ENCODE measurements at places on chromosomes 5 and 9.

DNA sequence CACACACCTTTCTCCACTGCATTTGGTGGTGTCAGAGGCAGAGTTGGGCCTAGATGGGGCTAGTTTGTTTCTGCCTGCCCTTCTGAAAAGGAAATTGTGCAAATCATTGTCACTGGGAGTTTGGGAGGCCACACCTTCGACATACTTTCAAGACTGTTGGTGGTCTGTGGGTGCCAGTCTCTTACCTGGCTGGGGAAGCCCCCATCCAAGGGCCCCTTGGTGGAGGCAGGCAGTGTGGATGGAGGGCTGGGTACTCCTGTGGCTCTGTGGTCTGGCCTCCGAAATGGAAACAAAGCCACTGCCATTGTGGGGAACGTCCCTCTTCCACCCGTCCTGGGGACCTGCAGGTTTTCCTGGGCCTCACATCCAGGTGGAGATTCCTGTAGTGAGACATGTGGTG, 10.9 kb upstream of the PHYHD1 start:
- DNase-seq = no peak

GRCh38 chr9:105713260-105714019, 19.1 kb downstream of the TMEM38B start:
- no peak for DNase-seq

DNA sequence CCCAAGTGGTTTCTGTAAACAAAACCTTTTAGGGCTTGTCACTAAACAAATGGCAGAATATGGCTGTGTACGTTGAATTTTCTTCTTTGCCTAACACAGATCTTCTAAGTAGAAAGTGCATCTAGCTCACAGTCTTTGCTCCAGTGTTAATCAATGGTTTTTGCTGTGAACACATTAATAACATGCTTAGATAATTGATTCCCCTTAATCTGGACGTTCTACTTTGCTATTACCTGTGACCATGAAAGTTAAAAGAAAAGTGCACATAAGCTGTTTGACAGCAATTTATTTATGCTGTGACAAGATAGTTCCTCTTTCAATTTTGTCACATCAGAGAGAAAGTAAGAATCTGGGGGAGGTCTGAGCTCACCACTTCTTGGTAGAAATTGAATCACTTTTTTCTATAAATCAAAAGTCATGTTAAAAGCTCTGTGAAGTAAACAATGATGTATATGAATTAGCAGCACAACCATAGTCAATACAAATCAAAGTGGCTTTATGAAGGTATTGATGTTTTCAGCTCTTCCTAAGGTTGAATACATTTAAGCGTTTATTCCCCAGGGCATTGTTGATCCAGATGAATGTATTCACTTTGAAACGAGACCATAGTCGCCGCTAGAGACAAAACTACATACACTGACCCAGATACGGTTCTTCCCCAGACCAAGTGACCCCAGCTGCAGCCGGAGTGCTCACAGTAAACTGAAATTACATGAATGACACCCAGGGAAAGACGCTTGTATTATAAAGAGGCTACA, 174.6 kb upstream of the ZNF608 start:
- no peak for DNase-seq

GRCh38 chr5:101153526-101153925, 250.4 kb upstream of the ST8SIA4 start:
- no peak for DNase-seq

GRCh38 chr5:148482697-148483462, 99.1 kb downstream of the FBXO38 start:
- no peak for DNase-seq

- DNase-seq = no peak
Observed at GRCh38 chr5:108214857-108215256, 167.0 kb downstream of the FBXL17 start.

DNA sequence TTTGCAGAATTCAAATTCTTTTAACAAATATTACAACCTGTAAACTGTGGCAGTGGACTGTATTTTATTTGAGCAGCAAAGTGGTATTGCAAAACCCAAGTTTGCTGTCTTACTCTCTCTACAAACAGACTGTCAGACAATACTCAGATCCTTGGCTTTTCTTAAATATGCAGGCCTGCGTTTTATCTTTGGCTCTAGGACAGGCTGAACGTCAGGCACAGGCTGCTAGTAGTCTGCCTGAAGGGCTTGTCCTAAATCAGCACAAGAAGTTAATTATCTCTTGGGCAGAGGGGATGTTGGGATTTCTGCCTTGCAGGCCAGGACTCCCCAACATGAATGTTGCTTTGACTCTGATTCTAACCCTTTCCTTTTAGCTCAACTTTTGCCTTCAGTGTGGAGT, 147.5 kb downstream of the SLIT3 start:
- no peak for DNase-seq

- DNase-seq = no peak
Observed at GRCh38 chr5:54580997-54581811, 63.6 kb downstream of the SNX18 start.

- no peak for DNase-seq
Observed at GRCh38 chr9:117156771-117157535, 257.9 kb downstream of the ASTN2 start.

DNA sequence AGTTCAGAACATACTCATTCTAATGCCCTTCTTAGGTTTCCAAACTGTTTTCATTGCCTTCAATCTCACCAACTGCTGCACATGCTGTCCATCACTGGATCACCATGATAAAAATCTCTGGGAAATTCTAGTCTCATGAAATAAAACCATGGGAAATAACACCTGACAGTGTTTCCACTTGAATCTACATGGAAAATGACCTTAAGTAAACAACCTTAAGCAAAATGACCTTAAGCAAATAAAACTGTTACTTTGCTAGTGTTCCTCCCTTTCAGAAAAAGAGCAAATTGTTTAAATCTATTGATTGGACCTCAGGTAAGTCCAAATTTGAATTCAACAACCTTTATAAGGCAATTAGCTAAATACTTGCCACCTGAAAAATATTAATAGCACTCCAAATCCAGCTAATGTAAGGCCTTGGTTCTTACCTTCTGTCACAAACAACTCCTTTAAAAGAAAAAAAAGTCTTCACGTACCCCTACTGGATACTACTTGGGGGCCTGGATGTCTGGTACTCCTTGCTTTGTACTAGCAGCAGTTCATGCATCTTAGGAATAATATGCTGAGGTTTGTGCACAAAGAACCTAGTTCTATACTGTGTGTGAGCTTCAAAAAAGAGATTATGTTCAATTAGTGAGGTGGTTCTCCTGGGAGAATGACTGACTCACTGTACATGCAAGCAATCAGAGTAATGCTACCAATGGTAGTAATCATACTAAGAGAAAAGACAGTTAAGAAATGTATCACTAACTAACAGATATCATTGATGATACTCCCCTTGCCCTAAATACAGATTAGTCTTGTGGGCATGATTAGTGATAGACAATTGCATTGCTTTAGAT, 630.4 kb downstream of the PSAT1 start:
- no peak for DNase-seq

GRCh38 chr5:160341309-160341870, 29.0 kb upstream of the CCNJL start:
- DNase-seq = no peak

DNA sequence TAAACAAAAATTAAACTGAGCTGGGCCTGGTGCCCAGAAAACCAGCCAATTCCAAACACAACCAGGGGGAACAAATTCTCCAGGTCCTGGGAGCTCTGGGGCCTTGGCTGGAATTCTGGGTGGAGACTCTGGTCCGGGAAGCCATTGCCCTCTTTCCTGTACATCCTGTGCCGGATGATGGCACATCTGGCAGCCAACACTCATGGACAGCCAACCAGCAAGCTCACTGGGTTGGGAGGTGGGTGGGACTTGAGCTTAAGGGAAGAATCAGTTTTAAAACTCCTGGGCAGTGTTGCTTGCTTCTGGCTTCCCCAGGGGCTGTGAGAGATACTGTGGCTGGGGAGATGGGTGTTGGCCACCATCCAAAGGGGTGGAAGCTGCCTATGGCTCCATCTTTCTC, 56.1 kb downstream of the PCDH1 start:
- DNase-seq = no peak

DNA sequence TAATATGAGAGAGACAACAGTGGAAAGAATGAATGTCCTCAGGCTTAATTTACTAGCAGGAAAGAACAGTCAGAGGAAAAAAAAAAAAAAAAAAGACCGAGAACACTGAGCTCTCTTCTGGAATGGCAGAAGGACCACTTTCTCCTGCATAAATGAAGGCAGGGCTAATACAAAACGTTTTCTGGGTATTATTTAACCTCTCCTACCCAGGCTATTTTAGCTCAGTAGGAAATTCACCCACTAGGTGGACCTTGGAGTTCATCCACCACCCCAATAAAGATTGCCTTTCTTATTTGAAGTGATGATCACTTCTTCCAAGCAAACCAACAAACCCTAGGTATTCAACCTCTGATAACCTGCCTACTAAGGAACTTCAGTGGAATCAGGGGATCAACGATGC, 3.7 kb downstream of the GLIS3 start:
- no peak for DNase-seq

DNA sequence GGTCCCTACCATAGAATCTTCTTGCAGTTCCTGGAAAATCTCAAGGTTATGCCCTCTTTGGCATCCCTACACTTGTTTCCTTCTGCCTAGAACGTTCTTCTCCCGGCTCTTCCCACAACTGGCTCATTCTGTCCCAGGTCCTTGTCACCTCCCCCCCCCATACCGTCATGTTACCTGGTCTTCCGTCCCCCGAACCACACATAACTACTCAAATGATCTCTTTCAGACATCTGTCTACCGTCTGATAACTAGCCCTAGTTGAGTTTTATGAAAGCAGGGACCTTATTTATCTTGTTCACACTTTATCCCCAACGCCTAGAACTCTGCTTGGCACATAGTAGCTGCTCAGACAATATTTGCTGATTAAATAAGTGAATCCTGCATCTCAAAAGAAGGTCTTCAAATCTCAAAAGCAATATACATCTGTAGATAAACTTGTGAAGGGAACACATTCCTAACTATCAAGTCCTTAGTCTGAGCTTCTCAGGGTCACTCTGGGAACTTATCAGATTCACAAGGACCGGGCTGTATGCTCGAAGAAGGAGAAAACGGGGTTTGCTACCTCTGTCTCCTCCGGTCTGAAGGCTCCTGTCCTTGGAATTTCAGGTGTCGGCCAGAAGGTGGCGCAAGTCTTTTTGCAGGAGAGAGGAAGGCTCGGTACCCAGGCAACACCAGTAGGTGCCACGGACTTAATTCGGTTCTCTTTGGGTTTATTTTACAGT, 30.0 kb downstream of the LCP2 start:
- peak; percentile 69 for DNase-seq

DNA sequence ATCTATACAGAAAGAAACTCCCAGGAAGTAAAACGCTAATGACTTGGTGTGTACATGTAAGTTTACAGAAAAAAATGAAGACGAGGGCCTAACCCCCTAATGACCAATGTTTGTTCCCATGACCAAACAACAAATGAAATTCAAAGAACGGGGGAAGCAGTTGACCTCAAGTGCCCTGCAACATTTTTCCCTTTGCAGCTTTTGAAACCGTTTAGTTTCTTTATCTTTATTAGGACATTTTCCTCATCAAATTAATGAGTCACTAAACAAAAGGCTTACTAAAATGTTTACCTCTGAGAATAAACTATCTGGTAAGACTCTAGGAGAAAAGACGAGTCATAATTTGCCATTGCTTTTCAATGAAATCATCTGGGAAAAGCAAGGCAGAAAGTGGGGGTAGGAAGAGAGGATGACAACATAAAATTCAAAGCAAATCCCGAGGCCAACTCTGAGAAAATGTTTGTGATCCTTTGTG, 57.4 kb downstream of the LHFPL2 start:
- no peak for DNase-seq

DNA sequence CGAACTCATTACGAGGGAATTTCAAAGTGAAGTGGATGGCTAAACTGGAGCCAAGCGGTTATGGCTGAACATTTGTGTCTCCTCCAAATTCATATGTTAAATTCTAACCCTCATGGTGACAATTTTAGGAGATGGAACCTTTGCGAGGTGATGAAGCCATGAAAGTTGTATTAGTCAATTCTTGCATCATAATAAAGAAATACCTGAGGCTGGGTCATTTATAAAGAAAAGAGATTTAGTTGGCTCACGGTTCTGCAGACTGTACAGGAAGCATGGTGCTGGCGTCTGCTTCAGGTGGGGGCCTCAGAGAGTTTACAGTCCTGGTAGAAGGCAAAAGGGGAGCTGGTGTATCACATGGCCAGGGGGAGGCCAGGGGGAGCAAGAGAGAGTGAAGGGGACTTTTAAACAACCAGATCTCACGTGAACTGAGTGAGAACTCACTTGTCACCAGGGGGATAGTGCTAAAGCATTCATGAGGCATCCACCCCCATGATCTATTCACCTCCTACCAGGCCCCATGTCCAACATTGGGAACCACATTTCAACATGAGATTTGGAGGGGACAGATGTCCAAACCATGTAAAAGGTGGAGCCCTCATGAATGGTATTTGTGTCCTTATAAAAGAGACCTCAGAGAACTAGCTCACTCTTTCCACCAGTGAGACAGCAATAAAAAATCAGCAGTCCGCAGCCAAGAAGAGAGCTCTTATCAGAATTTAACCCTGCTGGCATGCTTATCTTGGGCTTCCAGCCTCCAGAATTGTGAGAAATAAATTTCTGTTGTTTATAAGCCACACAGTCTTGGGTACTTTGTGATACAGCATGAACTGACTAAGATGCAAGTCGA, 143.4 kb downstream of the MTRR start:
- no peak for DNase-seq

- no peak for DNase-seq
Observed at GRCh38 chr5:27906931-27907601, 868.7 kb upstream of the CDH9 start.

DNA sequence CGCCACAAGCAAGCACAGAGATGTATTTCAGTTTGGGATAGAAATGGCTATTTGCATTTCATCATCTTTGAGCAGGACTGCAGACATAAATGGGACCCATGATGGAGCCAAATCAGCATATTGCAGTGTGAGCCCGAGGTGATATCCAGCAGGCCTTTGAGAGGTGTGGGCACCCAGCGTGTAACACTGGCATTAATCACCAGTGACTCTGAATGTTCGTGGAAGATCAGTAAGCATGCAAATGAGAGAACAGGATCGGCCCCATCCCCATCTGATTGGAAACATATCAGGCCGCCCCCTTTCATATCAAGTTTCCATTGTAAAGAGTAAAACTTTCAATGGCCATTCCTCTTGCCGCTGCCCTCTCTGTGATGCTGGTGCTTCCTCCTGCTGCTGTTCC, 84.0 kb downstream of the GTF3C4 start:
- no peak for DNase-seq

DNA sequence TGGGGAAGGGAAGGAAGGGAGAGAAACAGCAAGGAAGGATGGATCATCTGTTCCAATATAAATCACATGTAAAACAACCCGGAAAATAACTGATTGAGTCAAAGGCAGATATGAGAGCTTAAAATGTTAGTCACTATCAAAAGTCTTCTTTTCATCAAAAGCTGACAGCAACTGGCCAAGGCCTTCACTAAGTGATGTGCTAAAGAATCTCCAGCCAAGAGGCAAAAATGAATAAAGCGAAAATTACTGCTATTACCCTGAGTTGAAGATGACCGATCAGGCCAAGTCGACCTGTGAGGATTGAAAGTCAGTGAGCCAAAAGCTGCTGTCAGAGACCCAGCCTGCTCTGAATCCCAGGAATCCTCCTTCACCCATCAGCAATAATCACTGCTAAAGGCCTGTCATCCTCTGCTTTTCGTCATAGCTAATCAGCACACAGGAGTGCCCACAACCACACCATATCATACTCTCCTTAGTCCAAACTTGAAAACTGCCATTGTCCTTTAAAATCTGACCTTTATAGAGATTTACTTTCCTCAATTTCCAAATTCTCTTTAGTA, 736.9 kb downstream of the TLE1 start:
- no peak for DNase-seq

All from activated naive CD4-positive, alpha-beta T cell (primary cell).